GM04503 (cell line): ENCODE measurements at places on chromosomes 13 and 19.

GRCh38 chr19:633786-634639 lies 676 bp upstream of the POLRMT start:
- DNase-seq, result no peak

DNA sequence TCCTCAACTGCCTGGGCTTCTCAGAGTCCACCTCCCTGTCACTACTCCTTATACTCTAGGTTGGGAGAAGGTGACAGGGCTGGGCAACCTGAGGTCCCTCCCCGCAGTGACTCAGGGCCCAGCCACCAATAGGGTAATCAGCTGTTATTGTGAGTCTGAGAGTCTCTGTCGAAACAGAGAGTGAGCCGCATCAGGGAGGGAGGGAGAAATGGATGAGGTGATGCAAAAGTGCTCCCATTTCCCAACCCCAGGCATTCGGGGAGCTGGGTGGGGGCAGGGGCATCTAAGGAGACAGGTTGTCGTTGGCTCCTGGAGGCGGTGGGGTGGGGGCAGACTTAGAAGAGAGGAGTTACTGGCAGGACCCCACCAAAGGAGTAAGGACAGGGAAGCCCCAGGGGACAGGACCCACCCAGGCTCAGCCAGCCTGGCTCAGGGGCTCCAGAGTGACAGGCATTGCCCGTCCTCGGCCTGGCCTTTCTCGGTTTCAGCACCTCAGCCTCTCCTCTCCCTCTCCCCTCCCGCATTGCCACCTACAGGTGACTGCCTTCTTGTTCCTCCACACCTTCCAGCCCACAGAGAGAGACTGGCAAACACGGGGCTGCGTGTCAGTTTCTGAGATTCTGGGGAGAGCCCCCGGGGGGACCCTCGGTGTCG lies at the start of gene DMKN:
Gene DMKN (minus strand): TSS at position 22 of the 654 bp plus-strand sequence. CDS start 174 bp downstream, outside the sequence.
- peak; percentile 38 for DNase-seq

- no peak for DNase-seq
Observed at GRCh38 chr19:5254944-5255343, 85.7 kb downstream of the PTPRS start.

DNA sequence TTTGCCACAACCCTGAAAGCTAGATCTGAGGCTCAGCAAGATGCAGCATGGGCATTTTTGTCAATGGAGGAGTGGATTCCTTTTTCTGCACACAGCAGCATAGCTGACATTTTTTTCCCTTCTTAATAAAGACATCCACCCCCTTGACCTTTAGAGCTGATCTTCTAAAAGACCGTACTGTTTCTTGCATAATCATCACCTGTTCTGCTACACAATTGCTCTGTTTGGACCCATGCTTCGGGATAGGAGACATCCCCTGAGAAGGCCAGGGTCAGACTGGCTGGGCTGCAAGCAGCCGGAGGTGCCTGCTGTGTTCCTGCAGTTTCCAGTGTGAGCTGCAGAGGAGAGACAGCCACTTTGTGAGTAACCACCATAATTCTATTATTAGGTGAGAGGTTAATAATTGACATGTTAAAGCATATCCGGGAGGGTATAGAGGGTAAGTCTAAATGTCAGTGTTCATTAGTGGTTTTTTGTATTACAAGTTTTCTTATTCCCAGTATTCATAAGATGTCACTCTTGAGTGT lies 108.5 kb upstream of the C1QTNF9B start:
- DNase-seq, result no peak

GRCh38 chr19:38020311-38020710 lies 113.3 kb downstream of the SIPA1L3 start:
- no peak for DNase-seq
